ENCODE measurements at places on chromosomes 12 and 14.

- DNase-seq = no peak
Measured at GRCh38 chr12:80040075-80040738, 59.1 kb upstream of the OTOGL start.

- no peak for DNase-seq
Measured at GRCh38 chr12:11075642-11076041, 13.5 kb upstream of the TAS2R46 start.

GRCh38 chr12:103817791-103818190 is 23.2 kb downstream of the NT5DC3 start:
- no peak for DNase-seq

DNA sequence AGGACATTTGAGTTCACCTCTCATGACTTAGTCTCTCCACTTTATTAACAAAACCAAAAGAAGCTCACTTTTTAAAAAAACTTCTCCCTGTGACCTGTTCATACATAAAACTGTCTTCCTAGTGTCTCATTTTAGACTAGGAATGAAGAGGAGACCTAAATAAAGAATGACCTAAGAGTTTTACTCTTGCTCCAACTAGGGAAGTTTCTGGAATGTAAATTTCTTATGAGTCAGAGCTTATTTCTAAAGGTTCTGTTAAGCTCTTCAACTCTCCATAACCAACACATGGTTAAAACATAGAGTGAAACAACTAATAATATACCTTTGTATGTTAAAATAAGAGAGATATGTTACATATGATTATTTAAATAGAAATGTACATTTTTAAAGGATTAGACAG is 369.8 kb downstream of the EMP1 start:
- DNase-seq = no peak

GRCh38 chr14:74425525-74426201 is 347 bp downstream of the SYNDIG1L start:
- DNase-seq = peak; percentile 28

DNA sequence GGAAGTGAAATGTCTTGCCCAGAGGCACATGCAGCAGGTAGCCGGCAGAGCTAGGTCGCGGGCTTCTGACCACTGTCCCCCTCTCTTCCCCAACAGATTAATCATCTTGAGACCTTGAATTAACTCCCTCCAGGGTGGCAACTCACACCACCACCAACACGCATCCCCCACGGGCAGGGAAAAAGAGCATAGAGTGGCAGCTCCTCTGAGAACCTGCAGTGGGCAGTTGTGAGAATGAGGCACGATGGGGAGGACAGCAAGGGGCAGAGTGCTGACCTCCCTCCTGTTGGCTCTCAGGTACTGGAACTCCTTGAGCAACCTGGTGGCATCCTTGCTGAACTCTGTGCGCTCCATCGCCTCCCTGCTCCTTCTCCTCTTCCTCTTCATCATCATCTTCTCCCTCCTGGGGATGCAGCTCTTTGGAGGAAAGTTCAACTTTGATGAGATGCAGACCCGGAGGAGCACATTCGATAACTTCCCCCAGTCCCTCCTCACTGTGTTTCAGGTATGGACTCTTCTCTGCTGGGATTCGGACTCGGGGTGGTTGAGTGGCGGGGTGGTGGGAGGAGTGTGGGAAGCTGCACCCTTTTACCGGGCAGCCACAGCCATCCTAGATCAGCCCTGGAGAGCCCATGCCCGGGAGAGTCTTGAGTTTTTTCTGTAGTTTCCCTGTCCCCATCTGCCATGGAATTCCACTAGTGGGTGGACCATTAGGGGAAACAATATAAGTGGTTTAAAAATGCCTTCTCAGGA is 213.3 kb upstream of the FKBP4 start:
- no peak for DNase-seq

DNA sequence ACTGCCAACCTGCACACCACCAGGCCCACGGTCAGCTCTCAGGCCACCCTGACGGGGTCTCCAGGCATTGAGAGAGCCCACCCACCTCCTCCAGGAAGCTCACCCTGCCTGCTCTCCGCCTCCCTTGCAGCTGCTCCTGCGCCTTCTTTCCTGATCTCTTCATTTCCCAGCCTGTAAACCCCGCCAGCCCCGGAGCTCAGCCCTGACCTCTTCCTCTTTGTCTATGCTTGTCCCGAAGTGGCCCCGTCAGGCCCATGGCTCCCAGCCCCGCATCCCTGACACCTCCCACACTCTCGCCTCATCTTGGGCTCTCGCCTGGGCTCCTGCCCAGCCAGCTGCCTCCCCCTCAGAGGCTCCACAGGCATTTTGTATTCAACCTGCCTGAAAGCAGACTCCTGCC is 139.3 kb downstream of the CALM1 start:
- DNase-seq = no peak

DNA sequence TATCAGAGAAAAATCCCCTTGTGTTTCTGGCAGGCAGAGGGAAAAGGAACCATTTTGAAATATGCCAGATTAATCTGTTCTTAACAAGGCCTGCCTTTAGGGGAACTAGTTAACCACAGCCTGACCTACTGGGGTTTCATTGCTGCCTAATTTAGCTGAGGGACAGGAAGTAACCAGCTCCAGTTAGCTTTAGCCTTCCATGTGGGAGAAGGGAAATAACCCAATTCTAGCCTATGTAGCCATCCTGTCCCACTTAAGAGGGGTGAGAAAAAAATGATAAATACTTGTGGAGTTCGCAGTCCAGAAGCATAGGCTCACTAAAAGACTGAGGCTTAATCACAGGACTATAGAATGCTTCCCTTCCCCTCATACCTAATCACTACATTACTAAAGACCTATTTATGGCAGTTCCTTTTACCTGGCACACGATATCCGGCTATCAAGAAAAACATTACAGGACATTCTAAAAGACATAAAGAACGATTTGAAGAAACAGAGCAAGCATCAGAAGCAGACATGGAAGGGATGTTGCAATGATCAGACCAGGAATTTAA is 22.8 kb downstream of the COX8C start:
- no peak for DNase-seq

DNA sequence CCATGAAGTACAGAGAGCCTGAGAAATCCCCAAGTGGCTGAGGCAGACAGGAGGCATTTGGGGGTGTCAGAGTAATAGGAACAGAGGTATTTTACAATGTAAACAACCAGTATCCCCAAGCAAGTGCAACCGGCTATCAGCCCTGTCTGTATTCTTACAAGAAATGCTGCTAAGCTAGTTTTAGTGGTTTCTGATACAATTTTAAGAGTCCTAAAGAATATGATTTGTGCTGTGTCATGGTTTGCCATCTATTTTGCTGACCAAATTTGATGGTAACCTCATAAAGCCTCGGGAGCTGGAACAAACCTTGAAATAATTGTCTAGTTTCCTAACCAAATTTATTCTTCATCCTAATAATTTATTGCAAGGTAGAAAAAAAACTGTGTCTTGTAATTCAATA is 46.7 kb upstream of the EGLN3 start:
- no peak for DNase-seq

DNA sequence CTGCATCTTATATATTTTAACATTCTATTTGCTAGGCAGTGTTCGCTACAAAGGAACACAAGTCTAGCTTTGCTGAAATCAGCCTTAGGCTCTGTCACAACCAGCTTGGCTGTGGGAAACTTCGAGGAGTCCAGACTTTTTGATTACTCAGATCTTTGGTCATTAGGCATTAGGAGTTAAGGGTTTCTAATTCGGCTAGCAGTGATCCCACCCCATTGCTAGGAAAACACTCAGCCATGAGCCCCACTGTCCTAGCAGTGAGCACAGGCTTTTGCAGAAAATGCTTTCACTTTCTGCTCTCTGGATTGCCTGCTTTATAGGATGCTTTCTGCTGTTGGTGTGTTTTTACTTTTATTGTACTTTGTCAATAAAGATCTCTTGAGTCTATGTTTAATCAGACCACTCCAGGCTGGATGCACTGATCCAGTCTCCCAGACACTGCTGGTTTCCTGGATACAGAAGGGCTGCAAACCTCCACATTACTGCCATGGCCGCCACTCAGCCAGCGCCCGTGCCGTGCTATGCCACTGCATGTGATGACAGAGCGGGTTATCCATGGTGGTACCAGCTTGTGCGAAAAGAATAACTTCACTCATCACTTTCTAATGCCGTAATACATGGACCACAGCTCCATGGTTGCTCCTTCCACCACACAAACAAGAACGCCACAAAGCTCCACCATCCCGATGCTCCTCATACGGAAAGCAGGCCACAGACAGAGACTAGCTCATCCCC is 41.0 kb upstream of the PYGL start:
- DNase-seq = no peak

DNA sequence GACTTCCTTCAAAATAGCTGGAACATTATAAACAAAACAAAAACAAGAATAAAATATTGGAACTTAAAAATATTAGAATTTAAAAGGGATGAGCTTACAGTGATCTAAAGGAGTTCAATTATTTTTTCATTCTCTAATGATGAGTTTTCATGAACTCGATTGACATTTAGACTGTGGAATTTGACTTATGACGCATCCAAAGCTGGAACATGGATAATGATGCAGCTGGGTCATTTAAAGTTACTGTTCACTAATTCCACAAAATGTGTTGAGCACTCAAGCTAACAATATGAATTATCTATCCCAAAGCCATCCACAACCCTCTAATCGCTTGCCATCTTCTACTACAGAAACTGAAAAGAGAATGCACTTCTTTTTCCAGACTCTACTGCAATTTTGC is 42.5 kb downstream of the LIN7A start:
- no peak for DNase-seq

DNA sequence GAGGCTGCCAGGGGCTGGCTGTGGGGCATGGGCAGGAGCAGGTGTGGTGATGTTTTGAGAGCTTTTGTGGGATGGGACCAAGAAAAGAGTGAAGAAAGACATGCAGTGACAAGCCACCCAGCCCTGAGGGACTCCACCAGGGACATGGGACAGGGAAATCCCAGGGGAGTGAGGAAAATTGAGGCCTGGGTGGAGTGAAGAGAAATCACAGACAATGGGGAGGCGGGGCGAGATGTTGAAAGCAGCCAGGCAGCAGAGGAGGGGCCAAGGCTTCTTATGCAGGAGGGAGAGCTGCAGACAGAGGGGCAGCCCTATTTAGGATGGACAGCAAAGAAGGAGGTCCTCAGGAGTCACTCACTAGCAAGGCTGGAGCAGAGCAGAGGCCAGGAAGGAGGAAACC is 4.2 kb upstream of the KRT1 start:
- DNase-seq = no peak

DNA sequence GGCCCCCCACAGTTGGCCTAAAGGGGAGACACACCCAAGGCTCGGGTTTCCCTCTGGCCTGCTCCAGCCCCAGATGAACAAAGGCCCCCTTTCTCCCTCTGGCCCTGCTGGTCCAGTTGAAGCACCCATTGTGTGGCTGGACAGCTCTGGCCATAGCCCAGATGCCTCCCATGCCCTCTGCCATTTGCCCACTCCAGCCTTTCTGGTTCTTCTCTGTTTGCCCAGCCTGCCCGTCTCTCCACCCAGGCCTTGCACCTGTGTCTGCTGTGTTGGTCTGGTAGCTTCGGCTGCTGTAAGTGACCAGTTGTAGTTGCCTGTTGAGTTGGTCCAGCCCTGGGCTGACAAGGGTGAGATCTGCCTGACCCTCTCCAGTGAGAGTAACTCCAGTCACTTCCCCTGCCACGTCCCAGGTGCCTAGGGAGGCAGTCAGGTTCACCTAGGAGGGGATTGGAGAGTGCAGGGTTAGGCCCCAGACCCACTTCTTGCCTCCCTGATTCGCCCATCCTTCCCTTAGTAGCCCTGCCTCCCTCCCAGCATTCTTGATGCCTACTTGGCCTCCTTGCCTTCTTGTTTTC is 3.0 kb downstream of the B4GALNT1 start:
- DNase-seq = no peak

- DNase-seq = peak; percentile 12
Measured at GRCh38 chr14:75709207-75709812, 48.3 kb downstream of the TTLL5 start.

DNA sequence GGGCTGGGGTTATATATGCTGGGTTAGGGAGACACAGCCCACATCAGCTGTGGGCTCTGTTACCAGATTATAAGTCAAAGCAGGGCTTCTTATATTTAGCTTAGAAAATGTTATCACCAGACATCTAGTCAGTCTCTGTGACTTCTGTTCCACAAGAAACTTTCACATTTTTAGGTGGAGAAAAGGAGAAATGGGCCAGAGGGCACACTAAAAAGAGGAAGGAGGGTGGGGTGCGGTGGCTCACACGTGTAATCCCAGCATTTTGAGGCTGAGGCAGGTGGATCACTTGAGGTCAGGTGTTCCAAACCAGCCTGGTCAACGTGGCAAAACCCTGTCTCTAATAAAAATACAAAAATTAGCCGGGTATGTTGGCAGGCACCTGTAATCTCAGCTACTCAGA is 28.0 kb upstream of the SLC38A1 start:
- DNase-seq = no peak

DNA sequence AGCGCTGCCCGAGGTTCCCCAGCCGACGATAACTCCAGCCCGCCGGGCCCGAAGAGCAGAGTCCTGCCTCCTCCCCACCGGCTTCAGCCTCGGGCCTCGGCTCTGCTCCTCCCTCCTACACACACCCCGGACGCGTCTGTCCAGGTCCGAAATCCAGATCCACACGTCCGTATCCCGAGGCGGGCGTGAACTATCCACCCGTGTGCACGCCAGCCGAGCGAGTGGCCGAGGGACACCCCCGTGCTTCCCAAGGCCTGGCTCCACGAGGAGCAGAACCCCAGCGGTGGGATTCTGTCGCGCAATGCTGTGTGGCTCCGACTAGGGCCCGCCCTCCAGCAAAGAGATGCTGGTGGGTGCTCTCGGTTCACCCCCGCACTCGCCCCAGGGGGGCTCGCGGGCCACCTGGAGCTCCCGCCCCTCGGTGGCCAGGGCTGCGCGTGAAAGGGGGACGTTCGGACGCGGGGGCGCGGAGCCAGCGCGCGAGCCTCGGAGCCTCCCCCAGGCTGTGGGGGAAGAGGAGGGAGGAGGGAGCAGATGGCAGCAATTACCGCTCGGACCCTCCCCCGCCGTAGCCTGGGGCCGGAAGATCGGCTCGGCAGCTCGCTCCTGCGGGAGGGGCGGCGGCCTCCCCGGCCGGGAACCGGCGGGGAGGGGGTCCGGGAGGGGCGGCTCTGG is 18.9 kb upstream of the ANKRD33 start:
- no peak for DNase-seq

DNA sequence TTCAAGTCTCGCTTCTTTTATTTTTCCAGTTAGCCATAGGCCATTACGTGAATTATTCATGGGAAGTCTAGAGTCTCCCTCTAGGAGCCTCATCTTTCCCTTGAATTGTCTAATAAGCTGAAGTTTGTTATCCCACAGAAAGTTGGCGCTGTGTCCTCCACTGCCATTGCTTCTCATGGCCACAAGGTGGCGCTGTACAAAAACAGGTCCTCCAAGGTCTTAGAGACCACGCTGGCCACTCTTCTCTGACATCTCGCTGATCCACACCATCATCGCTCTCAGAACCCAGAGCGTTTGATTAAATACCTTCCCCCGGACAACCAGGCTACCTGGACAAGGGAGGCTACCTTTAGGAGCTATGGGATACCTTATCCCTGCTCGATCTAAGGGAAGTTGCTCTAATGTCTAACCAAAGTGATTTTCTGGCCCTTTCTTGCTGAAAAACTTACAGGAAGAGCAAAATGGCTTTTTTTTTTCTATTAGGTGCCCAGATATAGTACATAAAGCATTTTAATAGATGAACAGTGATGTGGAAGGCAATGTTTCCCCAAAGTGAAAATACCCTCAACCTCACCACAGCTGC is 110.0 kb downstream of the CCDC60 start:
- DNase-seq = no peak
